NCI-H510A treated with DMSO at 0.1 percent for 48 hours (cell line): ENCODE measurements at places on chromosomes 11 and 22.

- no peak for DNase-seq
Observed at GRCh38 chr11:12258451-12258850, 118.9 kb upstream of the PARVA start.

GRCh38 chr11:69859275-69859934 lies 40.2 kb upstream of the FGF3 start:
- DNase-seq: no peak

- peak; percentile 21 for DNase-seq
Observed at GRCh38 chr11:3642071-3642951, 519 bp upstream of the ART5 start.

GRCh38 chr11:61855939-61856680 lies 28.0 kb downstream of the FADS2 start:
- no peak for DNase-seq

GRCh38 chr11:116263770-116264169 lies 509.0 kb downstream of the BUD13 start:
- no peak for DNase-seq

- no peak for DNase-seq
Observed at GRCh38 chr11:59872076-59872475, 5.8 kb upstream of the TCN1 start.

DNA sequence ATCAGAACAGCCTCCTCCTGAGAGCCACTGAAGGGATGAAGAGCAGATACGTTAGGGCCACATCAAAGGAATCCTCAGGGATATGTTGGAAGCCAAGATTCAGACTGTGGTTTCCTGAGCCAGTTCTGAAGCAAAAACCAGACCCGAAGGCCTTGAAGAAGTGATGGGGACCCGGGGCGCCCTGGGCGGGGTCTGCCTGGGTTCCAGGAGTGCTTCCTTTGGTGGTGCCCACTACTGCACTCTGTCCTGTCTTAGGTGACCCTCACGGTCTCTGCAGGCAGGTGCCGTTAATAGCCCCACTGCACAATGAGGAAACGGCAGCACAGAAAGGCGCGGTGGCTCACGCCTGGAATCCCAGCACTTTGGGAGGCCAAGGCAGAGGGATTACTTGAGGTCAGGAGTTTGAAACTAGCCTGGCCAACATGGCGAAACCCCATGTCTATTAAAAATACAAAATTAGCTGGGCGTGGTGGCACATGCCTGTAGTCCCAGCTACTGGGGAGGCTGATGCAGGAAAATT lies 12.9 kb upstream of the SH3BP1 start:
- no peak for DNase-seq

GRCh38 chr11:62427630-62428233 lies 8.9 kb downstream of the SCGB1A1 start:
- no peak for DNase-seq

GRCh38 chr11:118238929-118239328 lies 13.2 kb downstream of the MPZL3 start:
- no peak for DNase-seq

DNA sequence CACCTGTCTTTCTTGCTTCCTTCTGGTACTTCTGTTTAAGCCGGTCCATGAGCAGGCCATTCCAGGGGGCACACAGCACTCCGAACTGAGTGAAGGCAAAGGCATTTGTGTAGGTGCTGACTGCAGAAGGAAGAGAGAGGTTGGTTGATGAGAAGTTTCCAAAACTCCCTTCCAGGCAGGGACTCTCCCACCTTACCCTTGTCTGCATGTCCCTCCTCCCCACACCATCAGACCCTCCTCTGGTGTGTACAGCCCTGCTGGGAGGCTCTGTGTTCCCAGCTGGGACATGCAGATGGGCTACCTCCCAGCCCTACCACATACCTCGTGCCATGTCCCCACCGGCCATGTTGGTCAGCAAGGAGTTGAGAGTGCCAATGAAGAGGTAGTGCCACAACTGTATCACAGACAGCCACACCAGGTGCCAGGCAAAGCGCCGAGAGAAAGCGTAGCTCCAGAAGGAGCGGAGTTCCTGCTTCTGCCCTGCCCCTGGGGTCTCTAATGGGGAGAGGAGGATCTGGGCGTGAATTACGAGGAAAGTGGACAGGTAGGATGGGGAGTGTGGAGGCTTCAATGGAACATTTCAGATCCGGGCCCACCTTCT lies 12.2 kb downstream of the SLC43A3 start:
- no peak for DNase-seq

GRCh38 chr11:97336064-97336463 lies 946.3 kb downstream of the JRKL start:
- DNase-seq: no peak

- no peak for DNase-seq
Observed at GRCh38 chr11:69274531-69275016, 19.4 kb upstream of the MYEOV start.

DNA sequence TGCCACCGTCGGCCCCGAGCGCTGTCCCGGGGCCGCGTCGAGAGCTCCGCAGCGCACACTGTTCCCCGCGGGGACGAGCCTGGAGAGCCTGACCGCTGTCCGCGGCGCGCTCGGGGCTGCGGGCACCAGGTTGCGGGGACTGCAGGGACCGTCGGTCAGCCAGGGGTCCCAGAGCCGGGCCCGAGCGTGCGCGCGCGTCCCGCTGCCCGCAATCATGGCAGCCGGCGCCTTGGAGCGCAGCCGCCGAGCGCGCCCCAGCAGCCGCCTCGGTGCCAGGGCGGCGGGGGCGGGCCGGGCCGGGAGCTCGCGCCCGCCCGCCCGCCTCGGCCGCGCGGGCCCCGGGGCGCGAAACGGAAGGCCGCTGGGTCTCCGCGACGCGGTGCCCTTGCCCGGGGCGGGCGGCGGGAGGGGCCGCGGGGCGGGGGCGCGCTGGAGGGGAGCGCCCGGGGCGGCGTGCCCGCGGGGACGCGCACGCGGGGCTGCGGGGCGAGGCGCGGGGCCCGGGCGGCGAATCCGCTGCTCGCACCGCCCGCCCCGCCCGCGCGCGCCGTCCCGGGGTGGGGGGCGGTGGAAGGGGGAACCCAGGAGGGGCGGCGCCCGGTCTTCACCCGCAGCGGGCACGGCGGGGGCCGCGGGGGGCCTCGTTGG lies 79.4 kb upstream of the PPARA start:
- no peak for DNase-seq

- DNase-seq: peak; percentile 67
Observed at GRCh38 chr22:33923660-33924246, 3.5 kb upstream of the LARGE1 start.

- no peak for DNase-seq
Observed at GRCh38 chr11:131465746-131466145, 95.3 kb downstream of the NTM start.

GRCh38 chr11:5232176-5232575 lies 2.1 kb downstream of the HBD start:
- no peak for DNase-seq

GRCh38 chr11:97140885-97141494 lies 751.2 kb downstream of the JRKL start:
- no peak for DNase-seq

DNA sequence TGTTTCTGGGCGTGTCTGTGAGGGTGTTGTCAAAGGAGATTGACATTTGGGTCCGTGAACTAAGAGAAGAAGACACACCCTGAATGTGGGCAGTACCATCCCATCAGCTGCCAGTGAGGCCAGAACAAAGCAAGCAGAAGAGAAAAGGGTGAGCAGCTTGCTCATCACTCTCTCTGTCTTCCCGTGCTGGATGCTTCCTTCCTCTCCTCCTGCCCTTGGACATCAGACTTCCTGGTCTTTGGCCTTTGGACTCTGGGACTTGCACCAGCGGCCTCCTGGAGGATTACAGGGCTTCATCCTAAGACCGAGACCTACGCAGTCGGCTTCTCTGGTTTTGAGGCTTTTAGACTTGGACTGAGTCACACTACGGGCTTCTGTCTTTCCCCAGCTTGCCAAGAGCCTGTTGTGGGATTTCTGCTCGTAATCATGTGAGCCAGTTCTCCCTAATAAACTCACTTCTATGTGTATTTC lies 18.8 kb downstream of the APOL2 start:
- peak; percentile 59 for DNase-seq

GRCh38 chr11:117179048-117179999 lies 781 bp downstream of the SIDT2 start:
- no peak for DNase-seq

- DNase-seq: no peak
Observed at GRCh38 chr11:117495357-117495756, 167.7 kb downstream of the CEP164 start.

DNA sequence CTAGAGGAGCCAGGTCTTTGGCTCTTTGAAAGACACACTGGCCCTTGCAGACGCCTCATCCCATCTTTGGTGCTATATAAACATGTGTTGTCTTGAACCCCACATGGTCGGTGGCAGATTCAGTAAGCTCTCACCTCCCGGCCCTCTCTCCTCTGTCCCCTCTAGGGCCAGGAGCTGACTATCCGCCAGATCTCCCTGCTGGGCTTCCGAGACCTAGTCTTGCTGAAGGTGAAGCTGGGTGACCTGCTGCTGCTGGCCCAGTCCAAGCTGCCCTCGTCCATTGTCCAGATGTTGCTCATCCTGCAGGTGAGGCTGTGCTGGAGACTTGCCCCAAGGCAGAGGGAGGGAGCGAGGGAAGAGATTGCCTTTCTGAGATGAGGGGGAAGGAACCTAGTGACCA lies 63.9 kb downstream of the TRAF6 start:
- DNase-seq: no peak

DNA sequence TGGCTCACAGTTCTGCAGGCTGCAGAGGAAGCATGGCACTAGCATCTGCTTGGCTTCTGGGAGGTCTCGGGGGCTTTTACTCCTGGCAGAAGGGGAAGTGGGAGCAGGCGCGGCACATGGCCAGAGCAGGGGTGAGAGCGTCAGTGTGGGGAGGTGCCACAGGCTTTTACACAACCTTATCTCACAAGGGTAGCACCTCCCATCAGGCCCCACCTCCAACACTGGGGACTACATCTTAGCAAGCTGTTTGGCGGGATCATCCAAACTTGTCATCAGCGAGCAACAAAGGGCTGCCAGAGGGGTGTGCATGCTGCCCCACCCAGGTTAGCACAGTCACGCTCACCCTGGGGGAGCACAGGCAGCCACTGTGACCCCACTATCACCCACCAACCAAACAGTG lies 18.9 kb upstream of the YPEL1 start:
- DNase-seq: no peak

DNA sequence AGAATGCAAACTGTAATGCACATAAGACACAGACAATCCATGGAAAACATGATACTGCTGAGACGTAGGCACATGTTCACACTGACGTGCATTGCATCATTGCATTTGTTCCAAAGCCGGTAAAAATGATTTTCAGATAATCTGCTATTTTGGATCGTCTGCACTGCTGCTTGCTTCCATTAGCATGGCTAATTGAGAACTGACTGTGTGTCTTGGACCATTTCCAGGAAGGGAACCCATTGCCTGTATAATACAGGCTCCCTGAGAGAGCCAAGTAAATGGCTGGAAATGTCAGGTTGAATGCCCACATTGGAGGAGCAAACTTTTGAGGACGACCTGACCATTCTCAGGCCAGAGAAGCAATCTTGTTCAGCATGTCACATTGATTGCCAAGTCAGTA lies 304.8 kb downstream of the ST3GAL4 start:
- no peak for DNase-seq

GRCh38 chr11:494761-495536 lies 12.1 kb downstream of the RNH1 start:
- no peak for DNase-seq

DNA sequence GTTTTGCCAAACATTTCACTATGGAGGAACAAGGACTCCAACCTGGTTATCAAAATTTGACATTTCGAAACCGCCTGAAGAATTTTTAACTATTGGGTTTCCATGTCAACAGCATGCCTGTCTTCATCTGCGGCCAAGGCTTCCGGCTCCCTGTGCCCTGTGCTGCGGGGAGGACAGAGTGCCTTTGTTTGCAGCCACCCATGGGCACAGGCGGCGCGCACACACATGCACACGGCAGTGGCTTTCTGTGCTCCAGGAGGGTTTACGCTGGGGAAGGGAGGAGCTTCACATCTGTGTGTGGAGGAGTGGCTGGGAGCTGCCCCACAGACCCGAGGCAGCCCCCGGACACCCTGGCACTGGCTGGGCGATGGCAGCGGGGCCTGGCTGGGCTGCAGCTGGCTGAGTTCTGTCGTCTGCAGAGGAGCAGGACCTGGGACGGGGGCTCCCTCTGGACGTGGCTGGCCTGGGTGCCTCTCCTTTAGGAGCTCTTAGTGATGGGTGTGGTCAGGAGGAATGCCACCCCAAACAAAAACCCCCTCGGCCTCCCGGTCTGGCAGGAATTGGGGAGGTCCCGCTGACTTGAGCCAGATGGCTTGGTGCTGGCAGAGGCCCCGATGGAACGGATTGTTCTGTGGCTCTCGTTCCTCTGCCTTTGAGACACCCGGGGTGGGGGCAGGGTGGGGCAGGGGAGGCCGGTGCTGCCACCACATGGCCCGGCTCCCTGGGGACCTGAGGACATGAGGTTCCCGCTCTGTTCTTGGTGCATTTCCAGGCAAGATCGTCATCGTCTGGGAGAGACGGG lies 1290.9 kb downstream of the BRD1 start:
- no peak for DNase-seq

- no peak for DNase-seq
Observed at GRCh38 chr11:124788521-124788920, 11.7 kb downstream of the MSANTD2 start.

- no peak for DNase-seq
Observed at GRCh38 chr11:64713016-64713707, 9.8 kb downstream of the NRXN2 start.

DNA sequence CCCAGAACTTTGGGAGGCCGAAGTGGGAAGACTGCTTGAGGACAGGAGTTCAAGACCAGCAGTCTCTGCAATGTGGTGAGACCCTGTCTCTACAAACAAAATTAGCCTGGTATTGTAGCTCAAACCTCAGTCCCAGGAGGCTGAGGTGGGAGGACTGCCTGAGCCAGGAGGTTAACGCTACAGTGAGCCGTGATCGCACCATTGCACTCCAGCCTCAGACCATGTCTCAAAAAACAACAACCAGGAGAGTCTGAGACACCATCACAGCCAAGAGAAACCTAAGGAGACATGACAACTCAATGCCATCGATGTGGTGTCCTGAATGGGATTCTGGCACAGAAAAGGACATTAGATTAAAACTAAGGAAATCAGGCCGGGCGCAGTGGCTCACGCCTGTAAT lies 28.3 kb upstream of the KDM2A start:
- no peak for DNase-seq

GRCh38 chr11:31173926-31174680 lies 195.4 kb downstream of the DCDC1 start:
- DNase-seq: no peak

- no peak for DNase-seq
Observed at GRCh38 chr11:44190883-44191230, 95.4 kb downstream of the EXT2 start.

GRCh38 chr11:88181776-88182175 lies 6.5 kb upstream of the RAB38 start:
- no peak for DNase-seq

- peak; percentile 47 for DNase-seq
Observed at GRCh38 chr11:82494988-82495432, 238.7 kb downstream of the FAM181B start.

GRCh38 chr11:100296051-100296679 lies 390.9 kb upstream of the ARHGAP42 start:
- DNase-seq: no peak

DNA sequence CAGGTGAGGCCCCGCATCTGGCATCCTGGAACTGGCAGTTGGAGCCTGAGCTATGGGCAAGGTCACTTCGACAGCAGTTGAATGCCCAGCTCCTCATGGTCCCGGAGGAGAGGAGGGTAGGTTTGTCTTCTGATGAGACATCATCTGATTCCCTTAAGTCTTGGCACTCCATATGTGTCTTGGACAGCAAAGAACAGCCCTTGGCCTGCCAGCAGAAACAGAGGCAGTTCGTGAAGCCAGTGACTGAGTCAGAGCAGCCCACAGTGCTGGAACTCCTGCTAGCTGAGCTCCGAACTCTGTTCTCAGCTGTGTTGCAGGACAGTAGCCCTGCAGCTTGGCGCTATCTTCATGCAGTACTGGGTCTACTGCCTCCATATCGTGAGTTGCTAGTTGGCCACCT lies 1.0 kb downstream of the DNHD1 start:
- DNase-seq: no peak
